PC-9 (cell line): ENCODE measurements at places on chromosomes 5 and 9. TPM values are rescaled to one million over a fixed set of nuclear protein-coding genes. Genes with fewer than 3 reads are reported as not detected.

GLDC gene
- total RNA-seq = 0.53 and 1.5 TPM in 2 replicates

QRFP gene
- not detected in 2 replicates for total RNA-seq

- no peak overlapping the region for H3K4me3 ChIP-seq
- H3K27me3 ChIP-seq = no peaks in the 10 kb centered on the region
- H3K27ac ChIP-seq = no peak overlapping the region
- DNase-seq = no peak
- no peaks in the 10 kb centered on the region for H3K36me3 ChIP-seq
Measured at GRCh38 chr5:131943916-131944315, 1.5 kb downstream of the MEIKIN start.

- H3K4me3 ChIP-seq = 0 out of 2 replicates have a peak overlapping the region, but pooled peaks have one; percentile 5
- peaks cover 51% of the 10 kb centered on the region for H3K4me1 ChIP-seq
- peak overlapping the region; percentile 70 for H3K27ac ChIP-seq
- no peaks in the 10 kb centered on the region for H3K36me3 ChIP-seq
- DNase-seq = peak; percentile 54
- H3K27me3 ChIP-seq = no peaks in the 10 kb centered on the region
Measured at GRCh38 chr5:42982107-42982622, 58.0 kb downstream of the ANXA2R start.

GRCh38 chr5:118325931-118326330 is 662.4 kb downstream of the DTWD2 start:
- no peak overlapping the region for H3K27ac ChIP-seq
- no peak for DNase-seq
- H3K27me3 ChIP-seq = no peaks in the 10 kb centered on the region; the same call in 1 of the 2 replicates
- no peaks in the 10 kb centered on the region for H3K4me1 ChIP-seq
- H3K36me3 ChIP-seq = no peaks in the 10 kb centered on the region
- H3K4me3 ChIP-seq = no peak overlapping the region
